ENCODE measurements at places on chromosomes 3 and 15. TPM values are rescaled to one million over a fixed set of nuclear protein-coding genes. Genes with fewer than 3 reads are reported as not detected.

SCN11A gene
- total RNA-seq = 0.28 TPM

CKMT1B gene
- not detected for total RNA-seq

TM4SF18 gene
- 6.6 TPM for total RNA-seq

GOLGA6D gene
- total RNA-seq = not detected

CKMT1A gene
- not detected for total RNA-seq

IQCF5 gene
- total RNA-seq = not detected
